ENCODE measurements at places on chromosomes 2 and 18.

GRCh38 chr2:42132191-42132965 lies 36.8 kb upstream of the EML4 start:
- DNase-seq, result peak; percentile 77

DNA sequence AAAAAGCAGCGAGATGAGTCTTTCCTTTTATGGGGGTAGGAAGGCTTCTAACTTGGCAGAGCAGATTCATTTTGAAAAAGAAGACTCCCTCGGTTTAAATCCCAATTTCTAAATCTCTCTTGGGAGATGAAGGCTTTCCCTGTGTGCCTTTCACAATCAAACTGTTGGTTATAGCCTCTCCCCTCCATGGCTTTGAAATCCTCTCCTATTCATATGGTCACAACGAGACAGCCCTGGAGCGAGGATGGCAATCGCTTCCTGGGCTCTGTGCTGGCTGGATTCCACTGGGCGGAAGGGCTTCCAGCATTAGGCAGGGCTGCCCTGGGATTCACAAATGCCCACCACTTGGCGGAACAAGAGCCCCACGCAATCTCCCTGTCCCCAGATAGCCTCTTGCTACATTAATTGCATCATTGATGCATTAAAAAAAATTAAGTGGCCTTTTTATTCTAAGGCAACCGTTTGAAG lies 1.6 kb downstream of the CAVIN2 start:
- DNase-seq, result no peak

GRCh38 chr2:75326645-75327044 lies 127.3 kb upstream of the TACR1 start:
- DNase-seq, result no peak

DNA sequence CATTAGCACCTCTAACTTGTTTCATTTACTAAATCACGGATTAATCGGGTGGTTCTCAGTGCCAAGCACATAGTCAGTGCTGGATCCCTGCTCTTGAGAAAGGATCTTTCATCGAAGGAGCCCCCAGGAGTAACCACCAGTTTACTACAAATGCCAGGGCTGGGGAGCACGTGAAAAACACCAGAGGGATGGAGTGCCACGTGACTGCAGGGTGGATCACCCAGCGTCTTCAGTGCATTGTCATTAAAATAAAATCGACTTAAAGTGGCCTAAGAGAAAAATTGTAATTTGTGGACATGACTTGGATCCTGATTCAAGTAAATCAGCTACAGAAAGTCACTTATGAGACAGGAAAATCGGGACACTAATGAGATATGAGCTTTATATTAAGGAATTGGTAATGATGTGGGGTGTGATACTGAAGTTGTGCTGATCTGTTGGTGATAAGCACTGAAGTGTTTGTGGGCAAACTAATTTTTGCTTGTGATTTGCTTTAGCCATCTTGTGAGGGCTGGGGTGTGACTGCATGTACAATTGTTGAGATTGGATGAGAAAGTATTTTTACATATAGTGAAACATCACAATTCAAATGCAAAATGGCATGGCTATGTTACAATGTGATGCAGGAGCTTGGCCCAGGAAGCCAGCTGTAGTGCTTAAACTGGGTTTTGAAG lies 63.8 kb downstream of the NCK2 start:
- no peak for DNase-seq

GRCh38 chr18:159037-159652 lies 788 bp downstream of the USP14 start:
- DNase-seq, result no peak

- no peak for DNase-seq
These were observed 22.8 kb downstream of the SNORC start for GRCh38 chr2:232892843-232893242.
